Aorta (tissue), 5 donors: ENCODE measurements at places on chromosomes 2 and 18.

- no peaks in the 10 kb centered on the region for H3K27me3 ChIP-seq
- no peaks in the 10 kb centered on the region for H3K4me1 ChIP-seq
- H3K4me3 ChIP-seq = no peak overlapping the region
These were observed 39.5 kb downstream of the PSD4 start for GRCh38 chr2:113213061-113213930.

GRCh38 chr2:240810199-240810598 lies 9.8 kb downstream of the KIF1A start:
- no peaks in the 10 kb centered on the region for H3K4me1 ChIP-seq
- no peak for DNase-seq
- no peaks in the 10 kb centered on the region for H3K27me3 ChIP-seq
- H3K27ac ChIP-seq = no peak overlapping the region
- no peak overlapping the region for H3K4me3 ChIP-seq
- H3K36me3 ChIP-seq = no peaks in the 10 kb centered on the region

DNA sequence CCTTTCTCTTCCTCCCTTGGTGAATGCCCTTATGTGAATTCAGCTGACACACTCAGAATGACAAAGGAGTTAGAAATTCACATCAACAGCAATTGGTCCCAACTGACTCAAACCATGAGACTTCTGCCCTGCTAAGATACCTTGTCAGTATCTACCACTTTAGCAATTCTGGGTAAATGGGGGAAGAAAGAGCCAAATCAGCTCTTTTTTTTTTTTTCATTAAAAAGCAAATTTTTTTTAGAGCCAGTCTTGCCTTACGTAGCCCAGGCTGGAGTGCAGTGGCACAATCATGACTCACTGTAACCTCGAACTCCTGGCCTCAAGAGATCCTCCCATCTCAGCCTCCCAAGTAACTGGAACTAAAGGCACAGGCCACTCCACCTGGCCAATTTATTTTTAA lies 1.7 kb upstream of the PPP4R1 start:
- H3K36me3 ChIP-seq = no peaks in the 10 kb centered on the region
- no peak overlapping the region for H3K4me3 ChIP-seq
- peaks cover 2% of the 10 kb centered on the region for H3K4me1 ChIP-seq
- DNase-seq = no peak
- no peaks in the 10 kb centered on the region for H3K27me3 ChIP-seq

DNA sequence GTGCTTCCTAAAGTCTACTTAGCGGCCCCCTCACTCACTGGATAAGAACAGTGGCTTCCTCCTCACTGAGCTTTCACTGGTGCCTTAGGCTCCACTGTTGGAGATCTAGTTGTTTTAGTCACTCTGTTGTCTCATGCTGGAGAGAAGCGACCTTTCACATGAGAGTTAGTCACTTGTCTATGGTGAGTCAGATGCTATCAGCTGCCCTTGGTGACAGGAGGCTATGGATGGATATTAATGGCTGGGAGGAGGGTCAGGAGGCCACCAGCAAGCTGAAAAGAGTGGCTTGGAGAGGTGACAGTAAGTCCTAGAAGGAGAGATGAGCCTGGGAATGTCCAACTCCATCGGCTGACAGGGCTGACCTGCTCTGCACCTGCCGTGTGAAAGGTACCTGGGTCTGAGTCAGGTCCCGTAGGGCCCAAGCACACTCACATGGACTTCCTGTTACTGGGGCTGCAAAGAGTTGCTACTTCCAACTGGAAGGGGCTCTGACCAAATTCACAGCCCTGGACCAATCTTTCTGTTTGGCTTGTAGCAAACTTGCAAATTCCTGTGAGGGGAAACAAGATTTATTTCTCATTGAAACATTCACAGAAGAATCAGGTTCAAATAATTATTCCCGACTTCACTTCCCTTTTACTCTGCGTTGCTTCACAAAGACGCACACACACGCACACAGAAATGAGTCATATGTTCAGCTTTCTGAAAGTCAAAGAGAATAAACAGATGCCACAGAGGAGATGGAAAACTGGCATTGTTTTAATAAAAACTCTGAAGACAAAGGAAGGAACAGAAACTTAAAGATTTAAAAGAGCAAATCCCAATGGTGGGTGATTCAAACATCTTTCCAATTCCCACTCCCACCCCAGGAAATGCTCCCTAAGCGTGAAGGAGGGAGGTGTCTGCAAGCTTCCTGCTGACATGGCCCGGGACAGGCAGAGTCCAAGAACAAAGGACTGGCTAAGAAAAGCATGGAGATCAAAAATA lies 203.5 kb upstream of the TWIST2 start:
- H3K4me1 ChIP-seq = no peaks in the 10 kb centered on the region
- no peak overlapping the region for H3K27ac ChIP-seq
- H3K36me3 ChIP-seq = no peaks in the 10 kb centered on the region
- no peak overlapping the region for H3K4me3 ChIP-seq

- H3K36me3 ChIP-seq = no peaks in the 10 kb centered on the region
- no peak overlapping the region for H3K27ac ChIP-seq
- no peak overlapping the region for H3K4me3 ChIP-seq
- no peak for DNase-seq
These were observed 256.2 kb downstream of the SATB2 start for GRCh38 chr2:199201539-199201938.

DNA sequence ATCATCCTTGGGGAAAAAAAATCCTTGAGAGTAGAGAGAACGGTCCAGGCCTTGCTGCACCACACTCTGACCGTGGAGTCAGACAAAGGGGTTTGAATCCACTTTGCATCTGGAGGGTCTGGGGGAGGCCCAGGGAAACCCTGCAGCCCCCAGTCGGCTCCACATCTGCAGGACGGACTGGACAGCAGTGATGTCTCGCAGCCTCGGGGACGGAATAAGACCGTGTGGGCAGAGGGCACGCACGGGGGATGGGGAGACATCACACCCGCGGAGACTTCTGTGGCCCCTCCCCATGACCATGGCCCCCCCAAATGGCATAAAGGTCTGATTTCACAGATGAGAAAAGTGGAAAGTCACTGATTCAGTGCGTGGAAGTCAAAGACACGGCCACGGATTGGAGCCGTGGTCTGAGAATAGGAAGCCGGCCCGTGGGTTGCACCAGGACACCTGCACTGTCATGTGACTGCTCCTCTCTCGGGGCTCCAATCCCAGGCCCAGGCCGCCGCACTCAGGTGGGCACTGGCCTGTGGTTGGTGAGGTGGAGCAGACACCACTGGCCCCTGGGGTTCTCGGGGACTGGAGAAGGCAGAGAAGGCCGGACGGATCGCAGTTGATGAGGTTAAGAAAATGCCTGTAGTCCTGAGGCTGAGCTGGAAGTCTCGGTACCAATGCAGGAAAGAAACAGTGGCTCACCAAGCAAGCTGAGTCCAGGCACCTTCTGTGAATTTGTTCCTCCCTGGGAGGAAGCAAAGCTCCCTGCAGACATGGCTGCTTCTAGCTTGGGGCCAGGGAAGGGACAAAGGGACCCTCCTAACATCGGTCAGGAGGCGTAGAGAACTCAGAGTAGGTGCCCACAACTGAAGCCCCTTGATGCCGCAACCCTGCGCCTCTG lies 61.8 kb downstream of the RTP5 start:
- H3K4me3 ChIP-seq = no peak overlapping the region
- H3K27ac ChIP-seq = no peak overlapping the region
- no peaks in the 10 kb centered on the region for H3K27me3 ChIP-seq
- DNase-seq = no peak
- H3K4me1 ChIP-seq = no peaks in the 10 kb centered on the region

- peak overlapping the region; percentile 15 for H3K27ac ChIP-seq
- H3K4me3 ChIP-seq = no peak overlapping the region
- DNase-seq = no peak
- H3K27me3 ChIP-seq = no peaks in the 10 kb centered on the region
These were observed 2.4 kb upstream of the MSGN1 start for GRCh38 chr2:17813742-17814473.
